ENCODE measurements at places on chromosomes 16 and 17.
A peak's percentile ranks its signal among the peaks of the same experiment; 100 is the strongest.

GRCh38 chr17:22217135-22217534 is 524.8 kb downstream of the KCNJ18 start:
- DNase-seq, result no peak

DNA sequence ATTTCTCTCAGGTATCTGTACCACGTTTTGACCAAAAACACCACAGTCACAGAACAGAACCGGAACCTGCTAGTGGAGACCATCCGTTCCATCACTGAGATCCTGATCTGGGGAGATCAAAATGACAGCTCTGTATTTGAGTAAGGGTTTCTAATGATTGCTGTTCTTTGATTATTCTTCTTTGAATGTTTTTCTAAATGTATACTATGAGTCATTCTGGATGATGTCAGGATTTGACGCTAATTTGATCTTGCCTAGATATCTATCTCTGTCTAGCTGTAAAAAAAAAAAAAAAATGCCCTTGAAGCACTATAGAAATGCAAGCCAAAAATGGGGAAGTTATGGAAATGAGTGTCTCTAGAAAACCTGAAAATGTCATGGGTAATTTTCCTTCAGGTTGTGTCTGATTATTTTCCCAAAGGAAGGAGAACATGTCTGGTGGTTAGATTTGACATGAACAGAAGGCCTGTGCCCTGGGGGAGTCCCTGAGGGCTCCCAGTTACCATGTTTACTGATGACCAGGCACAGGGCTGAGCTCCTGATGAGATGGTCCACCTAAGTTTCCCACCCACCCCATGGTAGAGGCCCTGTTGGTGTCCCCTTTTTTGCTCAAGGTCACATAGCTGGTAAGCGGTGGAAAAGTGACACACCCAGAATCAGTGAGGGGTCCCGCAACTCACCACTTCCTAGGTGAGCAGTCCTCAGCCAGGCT is 13.6 kb downstream of the CLEC16A start:
- peak; percentile 41 for DNase-seq

- peak; percentile 76 for DNase-seq
Measured at GRCh38 chr17:17890773-17891759, 54.3 kb upstream of the SREBF1 start.

GRCh38 chr16:49940464-49941224 is 84.4 kb upstream of the CNEP1R1 start:
- DNase-seq, result no peak

DNA sequence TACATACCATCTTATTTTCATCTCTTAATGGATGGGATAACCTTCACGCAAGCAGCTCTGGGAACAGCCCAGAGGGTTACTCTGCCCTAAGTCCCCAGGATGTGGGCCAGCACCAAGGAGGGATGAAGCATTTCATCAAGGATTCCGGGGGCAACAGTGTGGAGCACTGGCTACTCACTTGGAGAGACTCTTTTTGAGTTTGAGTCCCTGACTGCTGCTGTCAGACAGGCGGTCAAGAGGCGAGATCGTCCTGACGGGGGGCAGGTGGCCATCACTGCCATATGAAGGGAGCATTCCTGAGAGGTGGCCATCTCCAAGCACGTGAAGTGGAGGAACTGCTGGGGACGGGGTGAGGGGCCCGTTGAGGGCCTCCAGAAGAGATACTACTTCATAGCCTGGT is 18.1 kb upstream of the FOXJ1 start:
- DNase-seq, result no peak

DNA sequence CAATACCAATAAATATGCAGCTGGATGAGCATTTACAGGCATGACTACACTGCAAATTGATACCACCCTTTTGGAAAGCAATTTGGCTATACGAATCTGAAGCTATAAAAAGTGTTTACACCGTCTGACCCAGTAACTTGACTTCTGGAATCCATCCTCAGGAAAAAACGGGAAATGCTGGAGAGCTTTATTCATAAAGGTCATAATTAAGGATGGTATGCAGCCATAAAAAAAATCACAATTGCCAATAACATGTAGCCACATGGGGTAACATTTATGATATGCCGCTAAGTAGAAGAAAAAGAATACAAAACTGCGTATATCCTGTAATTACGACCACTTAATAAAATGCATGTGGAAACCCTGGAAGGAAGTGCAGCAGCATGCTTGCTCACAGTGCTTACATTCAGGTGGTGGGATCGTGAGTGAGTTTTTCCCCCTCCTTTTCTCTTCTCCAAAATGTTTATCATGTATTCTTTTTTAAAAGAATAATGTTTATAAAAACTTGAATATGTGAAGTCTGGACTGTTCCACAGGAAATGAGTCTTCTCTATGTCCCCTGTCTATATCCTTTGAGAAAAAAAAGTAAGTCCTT is 34.2 kb downstream of the COPRS start:
- no peak for DNase-seq

DNA sequence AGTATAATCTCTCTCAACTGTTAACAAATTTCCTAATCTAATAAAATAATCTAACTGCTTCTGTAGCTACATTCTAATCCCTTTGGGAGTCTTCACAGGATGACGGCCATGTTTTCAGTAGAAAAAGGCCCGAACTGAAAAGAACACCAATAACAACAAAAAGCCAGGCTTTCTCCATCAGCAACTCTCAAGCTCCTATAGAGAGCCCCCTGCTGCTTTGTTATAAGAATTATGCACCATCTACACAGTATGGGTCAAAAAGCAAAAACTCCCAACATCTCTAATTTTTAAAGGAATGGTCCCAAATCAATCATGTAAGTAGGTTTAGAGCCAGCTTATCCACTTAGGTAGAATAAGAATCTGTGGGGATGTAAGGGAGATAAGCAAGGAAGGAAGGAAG is 163.6 kb upstream of the C17orf78 start:
- DNase-seq, result no peak

DNA sequence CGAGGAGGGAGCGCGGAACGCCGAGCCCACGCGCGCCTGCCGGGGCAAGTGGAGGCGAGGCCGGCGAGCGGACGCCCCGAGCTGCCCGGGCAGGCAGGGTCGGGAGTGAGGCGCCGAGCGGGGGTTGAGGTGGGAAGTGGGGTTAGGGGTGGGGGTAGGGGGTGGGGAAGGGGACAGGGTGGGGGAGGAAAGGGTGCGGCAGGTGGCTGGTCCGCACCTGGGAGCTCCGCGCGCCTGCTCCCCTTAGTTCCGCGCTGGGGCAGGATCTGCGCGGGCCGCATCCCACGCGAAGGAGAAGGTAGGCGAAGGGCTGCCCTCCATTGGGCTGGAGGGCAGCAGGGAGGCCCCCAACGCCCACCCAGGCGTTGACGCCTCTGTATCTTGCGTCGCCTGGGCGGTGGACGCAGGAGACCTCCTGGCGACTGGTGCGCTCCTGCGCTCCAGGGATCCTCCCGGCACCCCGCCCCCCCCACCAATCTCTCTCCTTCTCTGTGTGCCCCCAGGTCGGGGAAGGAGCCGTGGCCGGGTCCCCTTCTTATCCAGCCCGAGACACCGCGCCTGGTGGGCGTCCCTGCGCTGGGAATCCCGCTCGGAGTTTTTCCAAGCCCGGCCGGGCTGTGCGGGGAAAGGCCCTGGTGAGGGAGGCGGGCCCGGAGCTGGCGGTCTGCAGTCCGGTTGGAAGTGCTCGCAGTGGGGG is 51.3 kb upstream of the AMZ2 start:
- peak; percentile 50 for DNase-seq

DNA sequence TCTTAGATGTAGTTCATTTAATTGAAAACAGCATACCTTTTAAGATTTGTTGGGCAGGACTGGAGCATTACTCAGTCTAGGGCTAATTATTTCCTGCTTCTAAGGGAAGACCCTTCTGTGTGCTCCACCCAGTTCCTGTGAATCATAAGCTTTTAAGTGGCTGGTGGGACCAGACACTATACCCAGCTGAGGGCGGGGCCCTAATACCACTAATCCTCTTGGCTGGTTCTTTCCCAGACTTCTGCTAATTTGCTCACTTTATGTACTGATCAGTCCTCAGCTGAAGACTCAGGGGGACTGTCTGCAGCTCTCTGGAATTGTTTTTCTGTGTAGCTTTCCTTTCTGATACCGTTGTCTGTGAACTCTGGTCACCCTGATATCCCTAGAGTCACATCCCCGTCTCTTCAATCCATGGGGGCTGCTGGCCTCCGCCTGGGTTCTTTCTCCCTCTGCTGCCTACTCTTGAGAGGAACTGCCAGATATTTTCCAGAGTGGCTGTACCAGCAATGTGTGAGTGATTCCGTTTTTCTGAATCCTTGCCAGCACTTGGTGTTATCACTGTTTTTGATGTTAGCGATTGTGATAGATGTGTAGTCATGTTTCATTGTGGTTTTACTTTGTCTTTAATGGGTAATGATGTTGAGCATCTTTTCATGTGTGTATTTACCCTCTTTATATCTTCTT is 35.1 kb downstream of the MFSD11 start:
- DNase-seq, result peak; percentile 26

DNA sequence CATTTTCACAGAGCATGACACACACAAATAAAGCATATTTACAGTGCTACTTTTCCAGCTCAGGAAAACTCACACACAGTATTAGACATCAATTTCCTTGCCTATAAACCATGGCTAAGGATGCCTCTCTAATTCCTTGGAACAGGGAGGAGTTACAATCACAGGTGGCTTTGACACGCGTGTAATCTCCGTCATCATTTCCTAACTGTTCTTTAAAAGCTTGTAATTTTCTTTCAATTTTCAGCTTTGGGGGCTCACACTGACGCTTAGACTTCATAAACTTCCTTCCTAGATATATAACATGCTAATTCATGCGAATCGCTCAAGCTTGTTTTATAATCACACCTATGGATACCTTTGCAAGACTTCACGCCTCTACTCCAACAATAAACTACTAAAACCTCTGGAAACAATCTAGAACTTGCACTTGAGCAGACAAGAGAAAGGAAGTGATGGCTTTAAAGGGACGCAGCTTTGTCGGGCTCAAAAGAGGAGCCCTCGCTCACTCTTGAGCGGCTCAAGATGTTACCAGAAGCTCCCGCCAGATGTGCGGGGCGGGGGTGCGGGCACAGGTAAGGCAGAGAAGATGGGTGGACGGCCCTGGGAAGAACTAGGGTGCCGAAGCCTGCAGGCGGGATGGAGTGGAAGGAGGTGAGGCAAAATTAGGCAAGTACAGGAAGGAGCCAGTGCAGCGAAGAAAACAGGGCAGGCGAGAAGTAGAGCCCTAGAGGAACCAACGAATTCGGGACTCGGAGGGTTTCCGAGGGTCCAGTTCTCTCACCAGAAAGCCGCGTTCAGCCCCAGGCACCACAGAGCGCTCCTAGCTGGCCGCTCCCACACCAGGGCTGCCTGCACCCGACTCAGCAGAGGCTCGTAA is 631 bp downstream of the RETREG3 start:
- DNase-seq, result peak; percentile 56

DNA sequence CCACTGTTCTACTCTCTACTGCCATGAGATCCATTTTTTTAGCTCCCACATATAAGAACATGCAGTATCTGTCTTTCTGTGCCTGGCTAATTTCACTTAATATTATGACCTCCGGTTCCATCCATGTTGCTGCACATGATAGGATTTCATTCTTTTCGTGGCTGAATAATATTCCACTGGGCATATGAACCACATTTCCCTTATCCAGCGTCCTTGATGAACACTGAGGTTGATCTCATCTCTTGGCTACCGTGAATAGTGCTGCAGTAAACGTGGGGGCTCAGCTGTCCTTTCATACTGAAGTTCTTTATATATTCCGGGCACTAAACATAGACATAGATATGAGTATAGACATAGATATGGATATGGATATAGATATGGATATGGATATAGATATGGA is 109.3 kb upstream of the TNRC6C start:
- no peak for DNase-seq

DNA sequence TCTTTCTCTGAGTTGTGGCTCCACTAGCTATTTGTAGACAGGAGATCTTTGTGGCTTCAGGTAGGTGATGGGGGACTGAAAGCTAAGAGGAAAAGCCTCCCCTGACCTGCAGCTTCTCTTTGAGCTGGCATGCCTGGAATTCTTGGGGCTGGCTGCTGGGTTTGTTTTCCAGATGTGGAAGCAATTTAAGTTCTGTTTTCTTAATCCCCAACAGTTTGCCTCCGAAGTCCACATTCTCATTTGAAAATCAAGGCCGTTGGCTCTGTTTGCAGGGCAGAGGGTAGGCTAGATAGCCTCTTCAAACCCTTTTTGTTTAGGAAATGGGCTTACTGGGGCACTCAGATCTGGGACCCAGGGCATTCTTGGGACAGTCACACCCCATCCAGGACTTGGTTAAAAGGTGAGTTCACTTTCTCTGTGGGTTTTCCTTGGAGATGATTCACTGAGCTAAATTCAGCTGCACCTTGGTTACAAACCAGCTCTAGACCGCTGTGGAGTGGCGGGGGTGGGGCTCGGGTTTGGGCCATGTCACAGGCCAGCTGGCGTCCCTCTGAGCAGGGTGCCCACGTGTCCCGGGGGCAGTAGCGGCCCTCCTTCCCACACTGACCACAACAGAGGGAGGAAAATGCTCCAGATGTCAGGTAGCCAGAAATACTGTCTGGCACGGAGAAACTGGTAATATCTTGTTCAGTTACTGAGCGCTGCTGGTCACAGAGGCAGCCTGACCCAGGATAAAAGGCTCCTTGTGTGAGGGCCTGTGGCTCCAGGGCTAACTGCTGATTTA is 108.5 kb downstream of the RAB11FIP4 start:
- DNase-seq, result peak; percentile 30

DNA sequence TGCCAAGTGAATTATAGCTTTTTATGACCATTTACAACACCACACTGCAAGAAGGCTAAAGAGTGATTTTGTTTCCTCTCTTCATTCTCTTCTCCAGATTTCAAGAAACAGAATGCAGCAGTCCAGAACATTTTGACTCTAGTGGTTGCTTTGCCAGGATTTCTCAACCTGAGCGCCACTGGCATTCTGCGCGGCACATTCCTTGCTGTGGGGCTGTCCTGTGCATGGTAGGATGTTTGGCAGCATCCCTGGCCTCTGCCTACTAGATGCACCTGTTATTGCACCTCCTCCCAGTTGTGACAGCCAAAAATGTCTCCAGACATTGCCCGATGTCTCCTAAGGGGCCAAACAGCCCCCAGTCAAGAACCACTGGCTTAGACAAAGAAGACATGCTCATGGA is 25.7 kb upstream of the SLC39A11 start:
- DNase-seq, result no peak

GRCh38 chr17:69042308-69042707 is 18.4 kb downstream of the ABCA9 start:
- peak; percentile 12 for DNase-seq

DNA sequence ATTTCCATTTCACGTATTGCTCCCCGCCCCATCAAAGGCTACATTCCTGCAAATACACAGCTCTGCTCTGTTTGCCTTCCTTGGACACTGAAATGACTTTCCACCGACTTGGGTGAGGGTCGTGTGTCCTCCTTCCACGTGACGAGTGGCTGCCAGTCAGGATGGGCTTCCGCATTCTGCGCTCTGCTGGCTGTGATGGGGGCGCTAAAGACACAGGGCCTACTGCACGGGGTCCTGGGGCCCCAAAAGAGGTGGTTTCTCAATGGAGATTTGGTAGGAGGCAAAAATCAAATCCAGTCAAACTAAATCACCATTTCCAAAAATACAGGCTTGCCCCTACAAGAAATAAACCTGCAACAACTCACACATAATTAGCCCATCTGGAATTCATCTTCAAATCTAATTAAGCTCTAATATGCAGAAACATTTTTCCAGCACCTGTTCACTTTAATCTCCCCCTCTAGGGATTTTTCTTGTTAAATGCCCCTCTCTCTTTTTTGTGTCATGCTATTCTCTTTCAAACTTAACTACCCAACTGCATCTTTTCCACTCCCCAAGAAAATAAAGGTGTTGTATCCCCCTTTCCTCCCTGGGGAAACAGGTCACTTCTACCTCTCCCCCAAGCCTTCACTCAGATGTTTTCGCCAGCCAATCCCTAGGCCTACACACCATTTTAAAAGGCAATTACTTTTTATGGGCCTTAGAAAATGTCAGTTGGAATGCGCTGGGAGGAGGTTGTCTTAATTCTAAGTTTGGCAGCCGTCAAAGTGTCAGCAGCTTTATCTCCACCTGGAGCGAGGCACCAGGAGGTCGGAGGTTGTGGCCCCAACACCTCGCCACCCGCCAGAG is 21.9 kb upstream of the FAAP100 start:
- DNase-seq, result no peak
